ENCODE measurements at places on chromosomes 4 and X.
A peak's percentile ranks its signal among the peaks of the same experiment; 100 is the strongest.

GRCh38 chrX:24767557-24767956, 73.8 kb downstream of the POLA1 start:
- no peak for DNase-seq

DNA sequence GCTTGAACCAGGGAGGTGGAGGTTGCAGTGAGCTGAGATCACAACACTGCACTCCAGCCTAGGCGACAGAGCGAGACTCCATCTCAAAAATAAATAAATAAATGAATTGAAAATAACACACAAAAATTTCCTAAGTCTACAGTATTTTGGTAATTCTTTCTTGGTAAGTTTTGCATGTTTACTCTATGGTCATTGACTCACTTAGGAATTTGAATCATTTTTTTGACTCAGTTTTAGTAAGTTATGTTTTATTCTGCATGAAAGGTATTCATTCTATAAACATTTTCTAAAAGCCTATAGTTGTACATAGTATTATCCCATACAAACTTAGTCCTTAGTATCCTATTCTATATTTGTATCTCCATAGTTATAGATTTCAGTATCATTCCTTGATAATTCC, 772.9 kb upstream of the SLIT2 start:
- DNase-seq = no peak

- no peak for DNase-seq
These were observed 58.4 kb downstream of the SEPSECS start for GRCh38 chr4:25101836-25102235.

DNA sequence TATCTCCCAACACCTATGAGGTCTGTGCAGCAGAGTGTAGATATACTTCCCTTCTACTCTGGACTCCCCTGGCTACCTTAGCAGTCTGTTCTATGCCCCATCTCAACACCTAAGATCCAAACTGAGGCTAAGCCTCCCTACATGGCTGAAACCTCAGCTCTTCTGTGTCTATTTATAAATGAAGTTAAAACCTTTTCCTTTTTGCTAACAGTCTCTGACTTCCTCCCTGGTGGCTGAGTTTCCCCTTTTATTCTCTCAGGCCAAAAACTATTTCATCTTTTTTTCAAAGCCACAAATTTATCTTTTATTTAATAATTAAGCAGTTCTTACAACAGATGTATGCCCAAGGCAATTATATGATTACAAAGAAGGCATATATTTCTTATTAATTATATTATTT, 111.8 kb upstream of the STIM2 start:
- DNase-seq = no peak

- DNase-seq = no peak
These were observed 368.0 kb upstream of the TECRL start for GRCh38 chr4:64777286-64777685.

- DNase-seq = no peak
These were observed 366.3 kb upstream of the CXorf51A start for GRCh38 chrX:147180886-147181285.

DNA sequence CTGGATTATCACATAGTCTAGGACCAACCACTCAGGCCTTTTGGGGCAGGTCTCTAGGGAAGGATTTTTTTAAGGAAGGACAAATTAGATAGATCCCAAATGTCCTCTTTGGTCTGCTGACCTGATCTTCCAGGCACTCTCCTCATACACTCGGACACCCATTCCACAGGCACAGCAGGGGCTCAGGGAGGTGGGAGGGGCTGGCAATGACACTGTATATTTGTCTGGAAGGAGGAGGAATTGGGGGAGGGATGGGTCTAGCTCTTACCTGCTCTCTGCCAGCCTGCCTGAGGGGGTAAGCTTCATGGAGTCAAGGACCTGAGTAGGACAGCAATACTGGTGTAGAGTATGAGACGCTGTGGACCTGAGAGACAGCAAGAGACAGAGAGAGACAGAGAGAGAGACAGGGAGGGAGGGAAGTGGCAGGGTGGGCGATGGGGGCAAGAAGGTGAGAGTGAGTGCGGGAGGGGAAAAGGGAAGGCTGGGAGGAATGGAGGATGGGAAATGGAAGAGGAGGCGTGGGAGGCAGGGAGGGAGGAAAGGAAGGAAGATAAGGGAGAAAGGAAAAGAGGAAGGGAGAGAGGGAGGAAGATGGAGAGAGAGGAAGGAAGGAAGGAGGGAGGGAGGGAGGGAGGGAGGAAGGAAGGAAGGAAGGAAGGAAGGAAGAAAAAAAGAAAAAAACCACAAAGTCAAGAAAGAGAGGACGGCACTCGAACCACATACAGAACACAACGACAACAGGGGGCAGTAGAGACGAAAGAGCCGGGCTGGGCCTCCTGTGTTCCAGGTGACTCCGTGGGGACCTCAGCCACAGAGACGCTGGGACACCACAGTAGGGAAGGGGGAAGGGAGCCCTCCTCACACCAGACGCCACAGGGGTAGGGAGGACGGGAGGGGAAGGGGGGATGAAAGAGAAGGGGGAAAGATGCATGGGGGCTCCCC, 1.8 kb downstream of the IQSEC2 start:
- no peak for DNase-seq

DNA sequence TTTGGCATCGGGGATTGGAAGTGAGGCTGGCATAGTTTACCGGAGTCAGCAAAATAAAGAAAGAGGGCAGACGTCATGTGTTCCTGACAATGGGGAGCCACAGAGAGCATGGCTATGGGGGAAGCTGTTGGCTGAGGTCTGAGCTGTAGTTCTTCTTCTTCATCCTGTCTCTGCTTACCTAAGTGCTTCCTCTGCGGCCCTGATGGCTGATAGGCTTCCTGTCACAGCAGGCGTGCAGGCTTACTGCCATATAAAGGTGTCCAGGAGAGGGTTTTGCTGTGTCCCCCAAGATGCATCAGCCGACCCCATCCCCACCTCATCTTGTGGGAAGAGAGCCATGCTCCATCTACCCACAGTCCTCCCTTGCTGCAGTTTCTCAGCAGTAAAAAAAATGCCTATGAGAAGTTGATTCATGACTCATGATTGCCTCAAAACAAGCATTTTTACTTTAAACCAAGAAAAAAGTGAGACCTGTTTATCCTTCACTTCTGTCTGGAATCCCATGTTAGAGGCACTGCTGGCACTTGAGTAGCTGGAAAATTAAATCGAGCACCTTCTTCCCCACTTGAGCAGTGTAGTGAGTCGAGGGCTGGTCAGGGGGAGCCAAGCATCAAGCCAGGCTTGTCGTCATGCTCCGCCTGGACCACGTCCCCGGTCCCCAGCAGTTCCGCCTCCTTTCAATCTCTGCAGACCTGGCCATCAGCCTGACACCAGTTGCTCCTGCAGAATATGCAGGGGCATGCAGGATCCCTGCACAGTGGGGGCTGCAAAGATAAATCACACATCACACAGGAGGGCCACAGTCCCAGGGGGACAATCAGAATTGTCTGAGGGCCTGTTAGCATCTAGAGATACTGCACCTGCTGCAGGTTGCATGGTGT, 237.8 kb downstream of the EVC2 start:
- DNase-seq = no peak

DNA sequence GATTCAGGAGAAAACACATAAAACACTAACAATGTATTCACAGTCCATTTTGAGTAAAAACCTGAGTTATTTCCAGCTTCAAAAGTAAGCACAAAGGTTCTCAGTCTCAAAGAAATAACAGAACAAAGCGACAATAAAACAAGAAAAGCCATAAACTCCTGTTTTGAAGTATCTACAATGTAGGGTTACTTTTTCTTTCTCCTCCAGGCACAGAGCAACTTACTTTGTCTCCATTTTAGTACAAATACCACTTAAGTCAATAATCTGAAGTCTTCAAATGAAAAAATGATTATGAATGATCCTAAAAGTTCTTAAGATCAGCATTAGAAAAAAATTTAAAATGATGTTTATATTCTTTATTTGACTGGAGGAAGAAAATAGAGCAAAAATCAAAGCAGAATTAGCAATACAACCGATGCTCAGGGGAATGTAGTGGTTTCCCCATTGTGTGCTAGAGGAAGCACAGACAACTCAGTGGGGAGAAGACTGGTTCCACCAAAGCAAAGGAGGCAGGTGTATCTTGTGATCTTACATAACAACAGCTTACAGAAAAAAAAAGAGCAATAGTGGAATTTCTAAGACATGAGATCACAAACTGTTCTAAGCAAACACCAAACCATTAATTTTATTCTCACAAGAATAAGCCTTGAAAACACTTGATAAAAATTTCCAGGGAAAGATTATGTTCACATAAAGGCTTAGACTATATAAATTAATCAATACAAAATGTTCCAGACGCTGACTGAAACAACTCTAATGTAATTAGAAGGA, 35.1 kb downstream of the EPHA5 start:
- no peak for DNase-seq

DNA sequence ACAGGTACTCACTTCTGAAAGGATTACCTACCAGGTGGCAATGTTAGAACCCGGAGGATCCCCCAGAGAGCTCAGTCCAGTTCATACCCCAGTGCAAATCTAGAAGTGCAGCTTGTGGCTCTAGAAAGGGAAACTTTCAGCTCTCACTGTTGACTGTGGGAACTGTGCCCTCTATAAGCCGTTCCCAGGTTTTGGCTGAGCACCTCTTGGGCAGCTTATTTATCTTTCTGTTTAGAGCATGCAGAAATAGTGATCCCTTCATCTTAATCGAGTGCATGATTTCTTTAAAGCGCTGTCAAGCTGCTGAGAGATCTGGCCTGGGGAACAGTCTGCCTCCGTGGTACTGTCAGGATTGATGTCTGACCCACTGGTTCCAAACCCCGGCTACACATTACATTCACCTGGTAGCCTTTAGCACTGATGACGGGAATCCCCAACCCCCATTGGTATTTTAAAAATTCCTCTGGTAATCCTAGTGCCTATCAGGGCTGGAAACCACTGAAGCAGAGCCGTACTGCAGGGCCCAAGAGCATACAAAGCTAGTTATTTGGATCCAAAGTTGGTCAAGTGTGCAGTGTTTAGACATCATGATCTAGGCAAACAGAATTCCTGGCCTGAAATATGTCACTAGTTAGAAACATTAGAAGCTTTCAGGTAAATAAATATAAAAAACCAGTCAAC, 103.2 kb downstream of the KLHL8 start:
- DNase-seq = no peak

DNA sequence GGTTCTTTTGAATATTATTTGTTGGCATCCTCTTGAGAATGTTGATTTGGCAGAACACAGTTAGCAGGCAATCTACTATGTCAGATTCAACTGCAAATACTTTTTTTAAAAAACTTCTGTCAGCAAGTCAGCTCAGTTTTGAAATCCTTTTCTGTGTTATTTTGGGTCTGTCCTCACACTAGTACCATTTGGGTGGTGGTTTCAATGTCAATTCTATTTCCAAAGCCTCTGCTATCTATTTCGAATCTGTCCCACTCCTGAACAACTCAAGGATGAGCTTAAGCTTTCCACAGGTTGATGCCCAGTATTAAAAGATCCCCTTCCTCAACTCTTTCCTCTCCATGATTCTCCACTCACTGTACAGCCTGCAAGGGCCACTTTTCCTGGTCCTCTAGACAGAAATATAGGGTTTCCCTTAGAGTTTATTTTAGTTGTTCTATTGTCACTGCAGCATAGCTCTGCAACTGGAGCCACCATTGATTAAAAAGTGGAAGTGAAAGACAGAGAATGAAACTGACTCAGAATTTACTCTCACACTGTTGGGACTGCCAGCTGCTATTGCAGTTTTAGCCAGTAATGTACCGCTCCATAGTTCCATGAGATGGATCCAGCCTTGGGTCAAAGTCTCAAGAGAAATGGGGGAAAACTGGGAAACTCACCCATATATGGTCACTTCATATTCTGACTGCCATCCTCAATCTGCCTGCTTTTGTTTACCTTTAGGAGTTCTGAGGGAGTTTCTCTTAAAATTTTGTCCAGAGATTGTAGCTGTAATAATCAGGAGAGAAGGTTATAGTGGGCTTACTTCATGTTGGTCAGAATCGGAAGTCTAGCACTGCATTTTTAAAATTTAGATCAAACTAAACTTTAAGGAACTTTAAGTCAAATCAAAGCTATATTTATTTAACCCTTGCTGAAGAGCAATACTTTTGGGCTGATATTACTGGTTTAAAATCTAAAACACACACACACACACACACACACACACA, 14.6 kb downstream of the HDX start:
- DNase-seq = no peak

GRCh38 chrX:44747317-44747716, 96.5 kb upstream of the DUSP21 start:
- no peak for DNase-seq

GRCh38 chr4:110510277-110510676, 34.3 kb downstream of the ENPEP start:
- DNase-seq = no peak

GRCh38 chrX:81390237-81390636, 188.3 kb downstream of the SH3BGRL start:
- DNase-seq = no peak

DNA sequence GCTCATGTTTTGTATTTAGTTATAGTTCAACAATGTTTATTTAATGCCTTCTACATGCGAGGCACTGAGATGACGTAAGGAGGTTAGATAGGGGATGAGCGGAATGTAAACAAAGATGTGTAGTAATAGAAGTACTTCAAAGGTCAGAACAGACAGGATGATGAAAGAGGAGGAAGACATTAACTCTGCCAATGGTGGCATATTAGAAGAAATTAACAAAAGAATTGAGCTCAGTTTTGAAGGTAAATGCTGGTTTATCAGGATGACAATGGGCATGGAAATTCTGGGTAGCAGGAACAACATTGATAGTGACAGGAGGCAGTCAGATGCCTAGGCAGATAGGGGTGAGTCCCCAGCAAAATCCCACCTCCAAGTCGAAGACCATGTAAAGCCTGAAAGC, 62.3 kb upstream of the PGRMC2 start:
- no peak for DNase-seq

- no peak for DNase-seq
These were observed 45.1 kb upstream of the HSD17B10 start for GRCh38 chrX:53479301-53479700.

DNA sequence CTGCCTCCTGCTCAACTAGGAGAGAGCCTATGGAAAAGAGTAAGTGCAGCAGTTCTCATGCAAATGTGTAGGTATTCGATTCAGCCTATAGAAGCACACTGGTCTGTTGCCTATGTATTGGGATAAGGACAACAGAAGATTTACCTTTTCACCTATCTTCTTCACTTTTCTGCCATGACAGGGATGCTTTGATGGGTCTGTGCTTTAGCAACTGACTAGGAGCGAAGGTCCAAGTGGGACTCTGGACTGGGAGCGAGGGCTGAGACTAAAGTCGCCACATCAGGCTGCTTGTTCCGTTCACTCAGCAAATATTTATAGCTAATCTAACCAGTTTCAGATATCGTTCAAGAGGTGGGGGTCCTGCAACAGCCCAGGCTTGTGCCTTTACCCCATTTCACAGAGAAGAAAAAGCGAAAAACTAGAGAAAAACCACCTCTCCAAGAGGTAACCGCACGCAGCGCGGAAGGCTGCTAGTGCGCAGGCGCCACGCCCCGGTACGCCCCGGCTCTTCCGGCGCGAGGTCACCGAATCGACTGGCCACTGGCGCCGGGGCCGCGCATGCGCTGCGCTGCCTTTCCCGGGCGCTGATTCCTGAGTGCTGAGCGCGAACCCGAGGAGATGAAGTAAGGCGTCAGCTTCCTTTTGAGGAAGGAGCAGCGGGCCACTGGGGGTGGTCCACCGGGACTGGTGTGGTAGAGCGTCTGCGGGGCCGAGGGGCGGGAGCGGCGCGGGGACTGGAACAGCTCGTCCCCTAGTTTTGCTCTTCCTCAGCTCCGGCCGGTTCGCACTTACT, at the start of gene RBMX2:
RBMX2 (plus strand) TSS at position 573 of the 793 bp plus-strand sequence; CDS start at position 619, 46 bp downstream.
- peak; percentile 21 for DNase-seq

GRCh38 chrX:77945910-77946545, 23.4 kb downstream of the PGAM4 start:
- DNase-seq = no peak

GRCh38 chr4:139810710-139811109, 145.1 kb downstream of the MGST2 start:
- no peak for DNase-seq
